ENCODE measurements at places on chromosomes 16 and 17.

DNA sequence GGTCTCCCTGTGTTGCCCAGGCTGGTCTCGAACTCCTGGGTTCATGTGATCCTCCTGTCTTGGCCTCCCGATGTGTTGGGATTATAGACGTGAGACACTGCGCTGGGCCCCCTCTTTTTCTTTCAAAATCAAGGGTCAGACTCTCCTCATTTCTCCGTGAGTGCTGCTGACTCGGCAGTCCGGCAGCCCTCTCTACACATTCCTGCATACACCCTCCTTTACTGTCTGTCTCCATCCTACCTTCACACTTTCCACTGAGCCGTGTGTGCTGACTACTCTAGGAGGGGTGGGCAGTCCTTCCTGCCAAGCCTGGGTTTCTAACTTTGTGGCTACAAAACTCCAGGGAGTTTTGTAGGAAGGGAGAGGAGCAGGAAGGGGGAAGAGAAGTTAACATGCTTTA lies 195.2 kb downstream of the PARN start:
- DNase-seq = no peak

DNA sequence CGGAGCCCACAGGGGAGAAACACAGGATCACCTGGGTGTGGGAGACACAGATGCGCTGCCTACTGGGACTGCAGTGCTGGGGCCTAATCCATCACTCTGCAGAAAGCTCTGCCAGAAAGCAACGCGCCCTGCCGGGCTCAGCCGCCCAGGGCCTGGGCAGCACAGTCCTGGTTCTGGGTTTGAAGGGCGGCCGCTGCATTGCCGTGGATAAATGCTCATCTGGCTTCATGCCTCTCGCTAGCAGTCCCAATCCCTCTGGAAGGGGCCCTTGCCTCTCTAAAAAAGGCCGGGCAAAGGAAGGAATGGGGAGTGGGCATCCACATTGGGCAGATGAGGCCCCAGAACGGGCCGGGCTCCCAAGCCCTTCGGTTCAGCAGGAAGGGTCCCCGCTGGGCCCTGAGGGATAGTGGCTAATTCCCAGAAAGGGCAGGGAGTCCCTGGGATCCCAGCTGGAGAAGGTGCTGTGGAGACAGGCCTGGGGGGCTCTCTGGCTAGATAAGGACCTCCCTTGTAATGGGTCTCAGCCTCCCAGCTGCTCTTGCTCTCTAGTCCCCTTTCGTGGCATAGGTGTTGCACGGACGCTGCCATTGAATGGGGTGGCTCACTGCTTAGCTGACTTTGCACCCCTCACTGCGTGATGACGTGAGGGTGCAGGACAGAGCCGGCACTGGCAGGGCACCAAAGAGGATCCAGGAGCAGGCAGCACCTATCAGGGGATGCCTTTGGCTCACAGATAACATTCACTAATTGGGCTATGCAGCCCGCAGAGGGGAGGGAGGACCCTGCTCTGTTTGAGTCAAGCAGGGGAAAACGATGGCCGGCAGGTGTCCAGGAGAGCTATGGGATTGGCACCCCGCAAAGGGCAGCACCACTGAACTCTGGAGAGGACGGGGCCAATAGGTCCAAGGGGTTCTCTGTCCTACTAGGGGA lies 88.6 kb downstream of the PGS1 start:
- DNase-seq = no peak

DNA sequence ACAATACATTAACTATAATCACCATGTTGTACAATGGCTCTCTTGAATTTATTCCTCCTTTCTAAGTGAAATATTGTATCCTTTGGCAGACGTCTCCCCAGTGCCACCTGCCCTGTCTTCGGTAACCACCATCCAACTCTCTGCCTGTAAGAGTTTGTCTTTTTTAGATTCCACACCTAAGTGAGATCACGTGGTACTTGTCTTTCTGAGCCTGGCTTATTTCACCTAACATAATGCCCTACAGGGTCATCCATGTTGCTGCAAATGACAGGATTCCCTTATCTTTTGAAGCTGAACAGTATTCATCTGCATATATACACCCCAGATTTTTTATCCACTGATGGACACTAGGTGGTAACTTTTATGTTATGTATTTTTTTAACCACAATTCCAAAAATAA lies 24.2 kb downstream of the ORC6 start:
- DNase-seq = no peak

GRCh38 chr17:66200685-66201092 lies 8.8 kb upstream of the CEP112 start:
- DNase-seq = no peak

DNA sequence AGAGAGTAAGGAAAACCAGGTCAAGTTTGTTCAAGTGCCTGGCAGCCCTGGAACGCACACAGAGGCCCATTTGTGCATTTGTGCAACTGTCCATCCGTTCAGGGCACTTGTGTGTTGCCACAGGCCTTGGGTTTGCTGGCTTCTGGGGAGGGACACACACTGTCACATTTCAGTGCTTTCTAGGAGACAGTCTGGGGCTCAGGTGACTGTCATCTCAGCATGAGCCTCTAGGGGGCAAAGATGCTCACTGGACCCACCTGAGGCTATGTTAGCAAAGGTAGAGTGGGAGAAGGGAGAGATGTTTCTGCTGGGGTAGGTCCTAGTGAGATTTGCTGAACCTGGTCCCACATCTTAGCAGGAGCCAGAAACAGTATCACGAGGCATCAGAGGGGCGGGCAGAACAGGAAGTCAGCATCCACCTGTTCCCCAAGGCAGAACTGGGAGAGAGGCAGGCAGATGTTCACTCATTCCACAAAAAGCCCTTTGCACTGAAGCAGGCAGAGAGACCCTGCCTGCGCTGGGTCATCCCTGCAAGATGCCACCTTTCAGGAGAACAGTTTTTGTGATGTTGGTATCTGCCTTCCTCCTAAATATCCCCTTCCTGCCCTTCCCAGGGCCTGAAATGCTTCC lies 48.5 kb downstream of the RAI1 start:
- DNase-seq = no peak

All from ascending aorta (tissue), 2 donors.